Activated CD4-positive, alpha-beta memory T cell treated with anti-CD3 and anti-CD28 coated beads for 36 hours (primary cell): ENCODE measurements at places on chromosomes 13 and 19. TPM values are rescaled to one million over a fixed set of nuclear protein-coding genes. Genes with fewer than 3 reads are reported as not detected.

DNA sequence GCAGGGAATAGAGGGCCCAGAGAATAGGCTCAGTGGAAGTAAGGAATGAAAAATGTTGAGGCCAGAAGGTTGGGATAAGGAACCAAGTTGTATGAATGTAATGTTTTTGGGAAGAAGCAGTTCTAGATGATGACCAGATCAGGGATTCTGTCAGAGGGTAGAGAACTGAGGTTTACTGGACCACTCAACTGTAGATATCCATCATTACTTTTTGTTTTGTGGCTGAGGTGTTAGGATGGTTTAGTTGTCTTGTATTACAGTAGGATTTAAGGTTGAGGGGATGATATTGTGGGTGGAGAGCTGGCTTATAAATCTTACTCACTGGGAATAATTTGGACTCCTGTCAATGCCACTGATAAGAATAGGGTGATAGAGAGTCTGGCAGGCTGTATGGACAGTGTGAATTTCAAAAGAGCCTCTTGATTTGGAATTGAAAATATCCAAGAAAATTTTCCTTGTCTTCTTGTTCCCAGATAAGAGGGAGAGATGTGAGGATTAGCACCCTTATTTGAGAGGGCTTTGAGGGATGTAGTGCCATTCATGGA, 22.6 kb downstream of the NDFIP2 start:
- H3K36me3 ChIP-seq, result peaks cover 27% of the 10 kb centered on the region
- H3K4me3 ChIP-seq, result no peak overlapping the region
- H3K27me3 ChIP-seq, result no peaks in the 10 kb centered on the region
- H3K4me1 ChIP-seq, result peaks cover 75% of the 10 kb centered on the region

- H3K27me3 ChIP-seq, result peaks cover 44% of the 10 kb centered on the region
- DNase-seq, result peak; percentile 32
- H3K4me3 ChIP-seq, result no peak overlapping the region
- peaks cover 57% of the 10 kb centered on the region for H3K4me1 ChIP-seq
These were observed 829 bp downstream of the KCNC3 start for GRCh38 chr19:50328224-50328872.

GRCh38 chr13:112664501-112665203, 25.2 kb upstream of the ATP11A start:
- no peak overlapping the region for H3K4me3 ChIP-seq
- DNase-seq, result no peak
- no peaks in the 10 kb centered on the region for H3K36me3 ChIP-seq
- no peaks in the 10 kb centered on the region for H3K4me1 ChIP-seq

- no peak for DNase-seq
- no peaks in the 10 kb centered on the region for H3K36me3 ChIP-seq
- no peak overlapping the region for H3K27ac ChIP-seq
- no peaks in the 10 kb centered on the region for H3K4me1 ChIP-seq
- no peak overlapping the region for H3K4me3 ChIP-seq
- peaks cover 4% of the 10 kb centered on the region for H3K27me3 ChIP-seq
These were observed 75.5 kb downstream of the OLFM4 start for GRCh38 chr13:53104136-53104535.

The PPP1R15A gene
- 52.0 TPM for total RNA-seq

GRCh38 chr19:31448221-31448657, 99.0 kb upstream of the TSHZ3 start:
- DNase-seq, result no peak
- no peaks in the 10 kb centered on the region for H3K4me1 ChIP-seq

DNA sequence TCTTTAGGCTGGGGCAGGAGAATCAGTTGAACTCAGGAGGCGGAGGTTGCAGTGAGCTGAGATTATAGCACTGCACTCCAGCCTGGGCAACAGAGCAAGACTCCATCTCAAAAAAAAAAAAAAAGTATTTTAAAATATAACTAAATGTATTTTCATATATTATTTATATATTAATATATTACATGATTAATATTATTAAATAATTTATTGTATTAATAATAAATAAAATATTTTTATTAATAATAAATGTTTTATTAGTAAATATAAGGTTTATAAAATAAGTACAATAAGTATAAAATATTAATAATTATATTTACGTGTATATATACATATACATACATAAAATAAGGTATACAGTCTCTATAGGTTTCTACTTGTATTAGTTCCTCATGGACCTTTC, 56.8 kb downstream of the SKA3 start:
- no peak overlapping the region for H3K27ac ChIP-seq
- no peak for DNase-seq
- no peaks in the 10 kb centered on the region for H3K27me3 ChIP-seq
- H3K36me3 ChIP-seq, result no peaks in the 10 kb centered on the region
- H3K4me3 ChIP-seq, result no peak overlapping the region

The VSTM2B gene
- not detected for total RNA-seq

DNA sequence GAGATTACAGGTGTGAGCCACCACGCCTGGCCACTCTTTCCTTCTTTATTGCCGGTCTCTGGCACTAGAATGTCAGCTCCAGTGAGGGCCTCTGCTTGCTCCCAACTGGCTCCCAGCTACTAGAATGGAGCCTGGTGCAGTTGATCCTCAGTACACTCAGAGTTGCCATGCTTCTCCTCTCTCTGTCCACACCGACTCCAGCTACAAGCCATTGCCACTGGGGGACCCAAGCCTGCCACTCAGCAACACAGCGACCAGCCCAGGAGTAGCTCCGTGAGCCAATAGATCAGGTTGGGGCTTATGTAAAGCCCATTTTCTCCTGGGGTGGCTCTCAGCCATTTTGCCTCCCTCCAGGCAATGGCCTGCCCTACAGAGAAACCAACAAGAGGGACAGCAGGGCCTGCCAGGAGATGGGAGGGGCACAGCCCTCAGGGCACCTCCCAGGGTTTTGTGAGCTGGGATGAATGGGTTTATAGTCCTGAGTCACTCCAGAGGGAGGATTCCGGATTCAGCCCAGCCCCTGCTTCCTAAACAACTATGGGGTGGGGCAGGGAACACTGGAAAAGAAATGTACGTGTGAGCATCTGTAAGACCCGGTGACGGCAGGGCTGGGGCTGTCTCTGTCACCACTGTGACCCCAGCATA, 36.5 kb downstream of the OPA3 start:
- H3K27ac ChIP-seq, result no peak overlapping the region
- no peaks in the 10 kb centered on the region for H3K27me3 ChIP-seq
- peaks cover 2% of the 10 kb centered on the region for H3K36me3 ChIP-seq

DNA sequence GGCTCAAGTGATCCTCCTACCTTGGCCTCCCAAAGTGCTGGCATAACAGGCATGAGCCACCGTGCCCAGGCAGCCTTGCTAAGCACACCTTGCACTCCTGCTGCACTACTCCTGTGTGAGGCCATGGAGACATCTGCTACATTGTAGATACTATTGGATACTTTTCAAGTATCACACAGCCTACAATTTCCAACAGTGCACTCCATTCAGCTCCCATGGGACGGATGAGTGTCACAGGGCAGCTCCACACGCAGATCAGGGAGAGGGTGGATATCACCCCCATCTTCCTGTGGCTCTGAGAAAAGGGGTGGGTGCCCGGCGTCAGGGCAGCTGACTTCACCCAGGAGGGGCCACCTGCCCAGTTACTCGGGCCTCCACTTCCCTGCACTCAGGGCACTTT, 39.1 kb upstream of the CCNE1 start:
- no peak overlapping the region for H3K4me3 ChIP-seq
- peaks cover 2% of the 10 kb centered on the region for H3K27me3 ChIP-seq
- no peak overlapping the region for H3K27ac ChIP-seq
- H3K36me3 ChIP-seq, result no peaks in the 10 kb centered on the region
- no peaks in the 10 kb centered on the region for H3K4me1 ChIP-seq

The ACER1 gene
- 0.14 TPM for total RNA-seq

- no peak overlapping the region for H3K4me3 ChIP-seq
- peaks cover 3% of the 10 kb centered on the region for H3K27me3 ChIP-seq
- no peak overlapping the region for H3K27ac ChIP-seq
These were observed 121.3 kb downstream of the COL4A1 start for GRCh38 chr13:110185696-110186095.

DNA sequence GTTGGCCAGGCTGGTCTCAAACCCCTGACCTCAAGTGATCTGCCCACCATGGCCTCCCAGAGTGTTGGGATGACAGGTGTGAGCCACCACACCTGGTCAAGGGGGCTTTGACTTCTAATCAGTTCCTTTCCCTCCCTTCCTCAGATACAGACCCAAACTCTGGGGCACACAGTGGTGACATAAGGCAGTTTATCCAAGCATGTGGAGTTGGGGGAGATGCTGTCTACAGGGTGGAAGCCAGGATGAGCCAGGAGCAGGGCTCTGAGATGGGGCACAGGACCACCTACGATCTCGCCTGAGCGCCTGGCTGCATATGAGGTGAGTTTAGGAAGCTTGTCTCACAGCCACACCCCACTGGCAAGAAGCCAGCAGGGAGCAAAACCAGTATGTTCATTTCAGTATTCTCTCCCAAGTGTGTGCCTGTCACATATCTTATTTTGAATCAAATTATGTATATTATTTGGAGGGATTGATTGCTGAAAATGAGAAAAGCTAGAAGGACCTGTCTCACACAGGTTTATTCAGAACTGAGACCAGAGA, 67.7 kb downstream of the KCTD15 start:
- H3K4me1 ChIP-seq, result no peaks in the 10 kb centered on the region
- H3K27me3 ChIP-seq, result peaks cover 3% of the 10 kb centered on the region
- no peak overlapping the region for H3K4me3 ChIP-seq
- H3K27ac ChIP-seq, result no peak overlapping the region
- DNase-seq, result no peak

The GFY gene
- not detected for total RNA-seq

The CARM1 gene
- 75.0 TPM for total RNA-seq

DNA sequence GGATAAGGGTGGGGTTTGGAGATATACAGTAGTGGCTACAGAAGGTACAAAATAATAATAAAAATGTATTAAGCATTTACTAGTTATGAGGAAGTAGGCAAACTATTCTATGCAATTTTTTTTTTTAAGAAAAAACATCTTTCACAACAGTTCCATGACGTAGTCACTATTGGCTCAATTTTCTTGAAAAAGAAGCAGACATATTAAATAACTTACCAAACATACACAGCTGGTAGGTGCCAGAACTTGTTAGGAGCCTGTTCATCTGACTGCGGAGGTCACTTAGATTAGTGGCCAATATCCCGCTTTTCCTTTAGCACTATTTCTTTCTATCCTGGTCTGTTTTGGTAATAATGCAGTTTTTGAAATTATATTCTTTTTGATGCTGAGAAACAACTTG, 593.5 kb downstream of the KCTD12 start:
- no peak overlapping the region for H3K27ac ChIP-seq
- no peaks in the 10 kb centered on the region for H3K4me1 ChIP-seq
- no peaks in the 10 kb centered on the region for H3K27me3 ChIP-seq
- no peaks in the 10 kb centered on the region for H3K36me3 ChIP-seq

- no peaks in the 10 kb centered on the region for H3K36me3 ChIP-seq
- H3K27ac ChIP-seq, result no peak overlapping the region
- H3K4me3 ChIP-seq, result no peak overlapping the region
- H3K4me1 ChIP-seq, result no peaks in the 10 kb centered on the region
These were observed 78.5 kb upstream of the PCDH8 start for GRCh38 chr13:52926971-52927370.

The CD37 gene
- total RNA-seq, result 178 TPM

DNA sequence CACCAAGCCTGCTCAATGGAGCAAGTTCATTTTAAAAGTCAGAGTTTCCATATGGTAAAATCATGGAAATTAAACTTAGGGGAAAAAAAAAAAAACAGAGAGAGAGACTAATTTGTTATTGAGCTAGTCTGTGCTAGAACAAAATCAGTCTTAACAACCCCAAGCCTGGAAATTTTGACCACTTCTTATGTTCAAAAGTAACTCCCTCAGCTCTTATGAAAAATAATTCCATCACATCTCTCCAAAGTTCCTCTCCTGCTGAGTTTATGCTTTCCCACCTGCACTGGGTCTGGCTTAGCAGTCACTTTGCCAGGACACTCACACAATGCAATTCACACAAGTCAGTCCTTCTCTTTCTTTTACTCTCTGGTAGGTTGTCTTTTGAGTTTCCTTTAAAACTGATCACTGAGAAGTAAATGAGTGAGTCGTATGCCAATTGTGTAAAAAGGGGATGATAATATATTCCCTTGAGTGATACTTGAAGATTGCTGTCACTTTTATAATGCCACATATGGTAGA, 92.6 kb downstream of the ENOX1 start:
- H3K27ac ChIP-seq, result no peak overlapping the region
- no peak overlapping the region for H3K4me3 ChIP-seq
- no peaks in the 10 kb centered on the region for H3K4me1 ChIP-seq
- no peak for DNase-seq
- no peaks in the 10 kb centered on the region for H3K36me3 ChIP-seq

The DNAAF3 gene
- total RNA-seq, result not detected

The HSPB6 gene
- total RNA-seq, result 0.53 TPM

The ZNF180 gene
- 5.4 TPM for total RNA-seq

DNA sequence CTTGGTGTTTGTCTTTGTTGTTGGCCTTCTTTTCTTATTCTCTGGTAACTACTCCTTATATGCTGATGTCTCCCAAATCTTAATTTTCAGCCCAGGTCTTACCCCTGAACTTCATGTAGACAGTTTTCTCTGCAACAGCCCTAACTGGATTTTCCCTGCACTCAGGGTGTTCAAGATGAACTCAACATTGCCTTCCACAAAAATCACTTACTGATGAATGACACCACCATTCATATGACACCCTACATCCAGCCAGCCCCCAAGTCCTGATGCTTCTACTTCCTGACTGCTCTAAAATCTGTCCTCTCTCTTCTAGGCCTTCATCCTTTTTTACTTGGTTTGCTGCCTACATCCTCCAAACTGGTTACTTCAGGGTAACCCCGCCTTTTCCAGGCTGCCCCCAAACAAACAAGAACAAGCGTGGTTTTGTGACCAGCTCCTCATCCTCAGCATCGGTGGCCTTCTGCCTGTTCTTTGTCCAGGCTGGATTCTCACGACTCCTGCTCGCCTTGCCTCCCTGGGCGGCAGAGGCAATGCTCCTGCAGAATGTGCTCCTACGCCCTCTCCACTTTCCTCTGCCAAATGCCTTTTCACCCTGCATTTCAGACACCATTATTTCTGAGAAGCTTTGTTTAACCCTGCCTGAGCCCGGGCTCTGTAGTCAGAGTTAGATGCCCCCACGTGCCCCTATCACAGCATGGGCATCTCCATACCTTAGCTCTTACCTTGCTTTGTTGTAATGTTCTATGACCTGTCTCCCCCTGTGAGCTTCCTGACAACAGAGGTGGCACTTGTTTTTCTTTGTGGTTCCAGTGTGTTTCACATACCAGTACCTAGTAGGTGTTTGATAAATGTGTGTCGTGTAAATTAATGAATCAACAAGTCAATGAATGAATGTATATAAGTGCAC, 61.8 kb downstream of the WDFY2 start:
- H3K4me3 ChIP-seq, result peak overlapping the region; percentile 15
- no peaks in the 10 kb centered on the region for H3K36me3 ChIP-seq
- peak overlapping the region; percentile 68 for H3K27ac ChIP-seq
- DNase-seq, result no peak
- peaks cover 46% of the 10 kb centered on the region for H3K4me1 ChIP-seq

DNA sequence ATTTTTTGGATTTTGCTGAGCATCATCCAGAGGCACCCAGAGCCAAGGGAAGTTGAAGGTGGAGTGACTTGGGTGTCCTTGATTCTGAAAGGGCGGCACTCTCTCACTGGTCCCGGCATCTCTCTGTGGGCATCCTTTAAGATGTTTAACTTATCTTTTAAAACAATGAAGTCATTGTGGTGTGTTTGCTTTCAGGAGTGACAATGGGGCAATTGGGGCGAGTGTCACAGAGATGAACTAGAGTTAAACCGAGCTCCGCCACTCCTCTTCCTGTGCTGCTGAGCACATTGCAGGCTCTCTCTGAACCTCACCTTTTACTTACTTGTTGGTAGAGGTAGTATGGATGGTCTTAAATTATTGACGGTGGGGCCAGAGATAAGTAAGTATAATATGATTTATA, 295.7 kb downstream of the MYO16 start:
- no peaks in the 10 kb centered on the region for H3K4me1 ChIP-seq
- no peaks in the 10 kb centered on the region for H3K27me3 ChIP-seq
- H3K27ac ChIP-seq, result no peak overlapping the region
- no peak overlapping the region for H3K4me3 ChIP-seq
- DNase-seq, result no peak
